Neural crest cell (in vitro differentiated cells): ENCODE measurements at places on chromosomes 2 and 18. TPM values are rescaled to one million over a fixed set of nuclear protein-coding genes. Genes with fewer than 3 reads are reported as not detected.

DNA sequence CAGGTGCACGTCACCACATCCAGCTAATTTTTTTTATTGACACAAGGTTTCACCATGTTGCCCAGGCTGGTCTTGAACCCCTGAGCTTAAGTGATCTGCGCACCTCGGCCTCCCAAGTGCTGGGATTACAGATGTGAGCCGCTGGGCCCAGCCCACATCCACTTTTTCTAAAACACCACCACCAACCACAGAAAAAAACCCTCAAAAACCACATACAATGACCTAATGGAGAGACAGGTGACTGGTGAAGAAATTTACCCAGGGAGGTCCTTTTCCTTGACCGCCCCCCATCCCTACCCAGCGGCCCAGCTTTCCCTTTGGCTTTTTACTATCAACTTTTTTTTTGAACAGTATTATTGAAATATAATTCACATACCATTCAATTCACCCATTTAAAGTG, 47.9 kb downstream of the CACNB4 start:
- no peaks in the 10 kb centered on the region for H3K27me3 ChIP-seq
- no peaks in the 10 kb centered on the region for H3K36me3 ChIP-seq
- DNase-seq = no peak
- no peak overlapping the region for H3K4me3 ChIP-seq
- no peak overlapping the region for H3K27ac ChIP-seq
- H3K4me1 ChIP-seq = no peaks in the 10 kb centered on the region

DNA sequence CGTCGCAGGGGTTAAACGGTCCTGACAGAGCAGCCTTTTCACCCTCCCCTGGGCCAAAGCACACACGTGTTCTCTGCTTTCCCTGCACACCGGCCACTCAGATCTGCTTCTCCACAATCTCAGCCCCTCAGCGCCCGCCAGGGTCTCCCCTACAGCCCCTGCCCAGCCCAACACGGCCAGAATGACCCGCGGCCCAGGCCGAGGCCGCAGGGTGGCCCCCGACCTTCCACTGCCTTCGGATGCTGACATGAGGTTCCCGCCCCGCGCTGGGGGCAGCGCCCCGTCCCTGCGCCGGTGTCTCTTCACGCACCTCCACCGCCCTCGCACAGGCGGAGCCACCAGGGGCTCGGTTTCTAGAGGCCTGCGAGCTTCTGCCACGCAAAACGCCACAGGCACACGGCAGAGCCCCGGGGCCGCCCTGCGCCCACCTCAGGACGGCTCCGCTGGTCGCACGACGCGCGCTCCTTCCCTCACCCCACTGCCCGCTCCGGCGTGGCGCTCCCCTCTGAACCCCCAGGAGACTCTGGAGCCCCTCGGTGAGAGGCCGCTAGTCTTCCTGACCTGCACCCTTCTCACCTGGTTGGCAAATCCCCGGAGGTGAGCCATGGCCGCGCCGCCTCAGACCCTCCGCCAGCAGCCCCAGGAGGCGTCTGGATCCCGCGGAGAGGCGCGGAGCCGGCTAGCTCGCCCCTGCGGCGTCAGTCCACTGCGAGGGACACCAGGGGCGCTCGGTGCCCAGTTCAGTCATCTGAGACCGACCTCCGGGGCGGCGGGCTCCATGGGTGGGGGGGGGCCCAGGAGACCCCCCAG, 749 bp downstream of the STK25 start:
- H3K27me3 ChIP-seq = no peaks in the 10 kb centered on the region
- peak overlapping the region; percentile 50 for H3K27ac ChIP-seq
- H3K4me3 ChIP-seq = peak overlapping the region; percentile 96
- peak; percentile 49 for DNase-seq
- no peaks in the 10 kb centered on the region for H3K36me3 ChIP-seq
- H3K4me1 ChIP-seq = peaks cover 14% of the 10 kb centered on the region

The GNAL gene
- 20.4 and 20.5 TPM in 2 replicates for total RNA-seq

DNA sequence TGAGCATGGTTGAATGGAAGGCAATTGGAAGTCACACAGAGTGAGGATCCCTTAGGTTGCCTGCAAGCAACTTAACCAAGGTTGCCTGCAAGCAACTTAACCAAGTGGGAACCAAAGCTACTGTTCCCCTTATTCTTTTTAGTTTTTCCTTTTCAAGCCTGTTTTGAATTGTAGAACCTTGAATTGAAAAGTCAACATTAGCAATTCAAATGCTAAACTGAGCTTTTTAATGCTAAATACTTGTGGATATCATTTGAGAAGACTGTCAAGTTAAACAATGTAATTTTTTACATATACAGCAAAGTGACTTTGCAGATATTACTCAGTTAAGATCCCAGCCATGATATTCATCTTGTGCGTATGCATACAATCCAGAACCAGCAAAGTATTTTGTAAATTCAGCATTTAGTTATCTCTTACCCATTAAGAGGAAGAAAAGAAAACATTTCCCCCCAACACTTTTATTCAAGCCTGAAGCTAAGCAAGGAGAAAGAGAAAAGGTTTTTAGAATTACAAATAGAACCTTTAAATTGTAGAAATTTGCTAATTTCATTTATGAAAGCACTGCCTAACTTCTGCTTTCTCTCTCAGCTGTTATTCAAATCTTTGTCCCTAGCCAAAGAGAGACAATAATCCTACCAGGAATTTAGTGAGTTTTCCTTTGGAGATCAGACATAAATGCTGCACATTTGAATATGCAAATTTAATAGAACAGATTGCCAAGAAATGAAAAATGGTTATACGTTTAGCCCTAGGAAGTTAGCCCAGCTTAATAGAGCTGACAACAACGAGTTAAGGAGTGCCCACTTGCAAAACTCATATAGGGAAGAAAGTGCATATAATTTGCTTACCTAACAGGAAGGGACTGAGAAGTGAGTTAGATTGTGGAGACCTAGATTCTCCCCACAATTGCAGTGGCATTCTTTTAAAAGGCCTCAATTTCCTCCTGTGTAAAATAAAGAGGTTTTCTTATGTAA, 643.2 kb upstream of the PIK3C3 start:
- no peak overlapping the region for H3K27ac ChIP-seq
- H3K36me3 ChIP-seq = peaks cover 2% of the 10 kb centered on the region
- H3K4me1 ChIP-seq = peaks cover 7% of the 10 kb centered on the region
- no peak overlapping the region for H3K4me3 ChIP-seq
- DNase-seq = no peak
- H3K27me3 ChIP-seq = no peaks in the 10 kb centered on the region

DNA sequence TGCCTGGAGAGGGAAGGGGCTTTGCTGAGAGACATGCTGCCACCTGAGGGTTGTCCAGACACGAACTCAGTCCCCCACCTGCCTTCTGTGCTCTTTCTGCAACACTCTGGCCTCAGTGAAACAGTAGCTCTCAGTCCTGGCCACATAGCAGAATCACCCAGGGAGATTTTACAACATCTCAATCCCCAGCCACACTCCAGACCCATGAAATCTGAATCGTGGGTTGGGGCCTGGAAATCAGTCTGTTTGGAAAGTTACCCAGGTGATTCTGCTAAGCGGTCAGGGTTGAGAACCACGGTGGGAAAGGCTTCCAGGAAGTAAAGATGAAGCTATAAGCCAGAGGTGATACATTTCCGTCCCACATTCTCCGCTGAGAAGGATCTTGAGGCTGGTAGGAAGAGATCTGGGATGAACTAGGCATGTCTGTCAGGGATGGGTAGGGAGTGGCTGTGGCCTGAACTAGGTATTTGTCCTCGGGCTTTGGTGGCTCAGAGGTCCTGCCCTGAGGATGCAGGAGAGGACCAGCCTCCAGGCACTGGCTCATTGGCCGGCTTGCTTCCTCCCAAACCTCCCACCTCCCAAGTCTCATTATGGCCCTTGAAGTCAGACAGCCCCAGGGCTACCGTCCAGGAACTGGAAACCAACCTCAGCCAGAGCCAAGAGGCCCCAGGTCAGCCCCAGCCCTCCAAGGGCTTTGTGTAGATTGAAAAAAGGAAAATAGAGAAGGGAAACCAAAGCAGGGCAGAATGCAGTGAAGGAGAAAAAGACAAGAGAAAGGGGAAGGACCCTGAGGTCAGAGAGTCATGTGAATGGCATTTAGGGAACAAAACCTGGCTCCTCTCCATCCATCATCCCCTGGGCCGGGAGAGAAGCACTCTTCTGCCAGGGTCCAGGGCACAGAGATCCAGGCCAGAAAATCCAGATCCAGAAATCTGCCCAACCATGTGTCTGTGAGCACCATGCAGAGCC, 119.6 kb downstream of the ZFP36L2 start:
- H3K27me3 ChIP-seq = no peaks in the 10 kb centered on the region
- peaks cover 82% of the 10 kb centered on the region for H3K4me1 ChIP-seq
- H3K27ac ChIP-seq = peak overlapping the region; percentile 84
- DNase-seq = peak; percentile 43

- H3K27me3 ChIP-seq = no peaks in the 10 kb centered on the region
- H3K27ac ChIP-seq = no peak overlapping the region
- H3K36me3 ChIP-seq = no peaks in the 10 kb centered on the region
- peaks cover 6% of the 10 kb centered on the region for H3K4me1 ChIP-seq
These were observed 600.4 kb upstream of the KLHL29 start for GRCh38 chr2:22784566-22784965.

DNA sequence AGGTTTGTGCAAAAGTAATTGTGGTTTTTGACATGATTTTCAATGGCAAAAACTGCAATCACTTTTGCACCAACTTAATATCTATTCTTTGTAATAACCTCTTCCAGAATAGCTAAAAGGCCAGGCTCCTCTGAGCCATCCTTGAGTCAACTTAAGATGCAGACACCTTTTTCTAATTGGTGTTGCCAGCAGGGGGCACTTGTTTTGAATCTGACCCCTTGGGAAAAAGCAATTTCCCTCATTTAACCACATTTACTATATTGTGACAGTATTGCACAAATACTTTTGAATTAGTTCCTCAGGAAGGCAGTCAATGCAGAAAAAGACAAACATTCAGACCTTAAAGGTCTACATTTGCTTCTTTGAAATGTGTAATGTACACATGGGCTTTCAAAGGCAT, 78.6 kb upstream of the GALNT5 start:
- no peak overlapping the region for H3K4me3 ChIP-seq
- H3K27me3 ChIP-seq = no peaks in the 10 kb centered on the region
- H3K4me1 ChIP-seq = no peaks in the 10 kb centered on the region
- no peak overlapping the region for H3K27ac ChIP-seq

The LYG2 gene
- total RNA-seq = not detected in 2 replicates

DNA sequence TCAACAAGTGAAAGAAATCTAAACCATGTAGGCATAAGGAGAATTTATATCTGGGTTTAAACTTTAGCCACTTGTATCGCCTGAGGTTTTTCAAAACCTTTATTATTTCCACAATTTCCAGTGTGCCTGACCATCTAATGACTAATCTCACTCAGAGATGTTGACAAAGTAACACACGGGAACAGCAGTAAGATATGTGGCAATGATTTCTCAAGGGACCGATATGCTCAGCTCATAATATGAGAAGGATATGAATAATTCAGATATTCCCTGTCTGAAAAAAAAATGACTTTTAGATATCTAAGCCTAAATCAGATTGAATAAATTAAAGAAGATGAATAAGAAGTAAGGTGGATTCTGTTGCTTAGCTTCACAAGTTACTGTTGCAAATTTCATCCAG, 43.5 kb downstream of the TMEM163 start:
- H3K36me3 ChIP-seq = no peaks in the 10 kb centered on the region
- no peak for DNase-seq
- peaks cover 13% of the 10 kb centered on the region for H3K4me1 ChIP-seq
- no peak overlapping the region for H3K27ac ChIP-seq

The ATP8B1 gene
- total RNA-seq = 0.05 and 0.09 TPM in 2 replicates

- peak; percentile 3 for DNase-seq
- no peaks in the 10 kb centered on the region for H3K27me3 ChIP-seq
- H3K4me3 ChIP-seq = peak overlapping the region; percentile 2
- H3K27ac ChIP-seq = peak overlapping the region; percentile 74
- H3K4me1 ChIP-seq = peaks cover 42% of the 10 kb centered on the region
These were observed 1232.3 kb upstream of the ZEB2 start for GRCh38 chr2:145752091-145752806.

The HOXD11 gene
- not detected in 2 replicates for total RNA-seq

- no peak overlapping the region for H3K27ac ChIP-seq
- peaks cover 12% of the 10 kb centered on the region for H3K4me1 ChIP-seq
- H3K27me3 ChIP-seq = no peaks in the 10 kb centered on the region
These were observed 54.8 kb upstream of the CCDC141 start for GRCh38 chr2:179104736-179105135.

GRCh38 chr18:75029481-75029880, 179.5 kb downstream of the PTGR3 start:
- no peak for DNase-seq
- H3K4me1 ChIP-seq = no peaks in the 10 kb centered on the region
- H3K4me3 ChIP-seq = no peak overlapping the region
- no peaks in the 10 kb centered on the region for H3K36me3 ChIP-seq

- no peak overlapping the region for H3K4me3 ChIP-seq
- DNase-seq = no peak
- no peak overlapping the region for H3K27ac ChIP-seq
- H3K27me3 ChIP-seq = no peaks in the 10 kb centered on the region
- no peaks in the 10 kb centered on the region for H3K36me3 ChIP-seq
- peaks cover 19% of the 10 kb centered on the region for H3K4me1 ChIP-seq
These were observed 74.2 kb downstream of the LDLRAD4 start for GRCh38 chr18:13292736-13293135.

DNA sequence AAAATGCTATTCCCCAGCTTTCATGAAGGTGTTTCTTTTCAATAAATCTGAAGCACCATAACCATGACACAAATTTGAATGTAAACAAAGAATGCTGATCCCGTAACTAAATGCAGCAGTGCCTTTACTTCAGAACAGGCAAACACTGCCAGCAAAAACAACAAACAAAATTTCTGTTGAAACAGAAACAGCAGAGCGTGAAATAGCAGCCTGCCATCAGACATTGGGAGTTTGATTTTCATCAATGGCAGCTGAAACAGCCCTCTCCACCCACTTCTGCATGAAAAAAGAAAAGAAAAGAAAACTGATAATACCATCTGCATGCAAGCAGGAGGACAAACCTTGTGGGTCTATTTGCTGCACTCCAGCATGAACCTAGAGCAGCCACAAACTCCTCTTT, 128.3 kb downstream of the CDH2 start:
- H3K4me1 ChIP-seq = peaks cover 58% of the 10 kb centered on the region
- no peaks in the 10 kb centered on the region for H3K27me3 ChIP-seq
- H3K4me3 ChIP-seq = peak overlapping the region; percentile 12
- H3K27ac ChIP-seq = peak overlapping the region; percentile 37

The GALNT5 gene
- 0.12 and 0.20 TPM in 2 replicates for total RNA-seq

The FSIP2 gene
- 8.0 and 10.1 TPM in 2 replicates for total RNA-seq
